ENCODE measurements at places on chromosomes 6 and 20. TPM values are rescaled to one million over a fixed set of nuclear protein-coding genes. Genes with fewer than 3 reads are reported as not detected.

The ESR1 gene
- total RNA-seq: 4.3 TPM

The MED23 gene
- total RNA-seq: 42.1 TPM

The RTF2 gene
- 80.4 TPM for total RNA-seq

The C20orf202 gene
- total RNA-seq: 1.7 TPM

The L3MBTL3 gene
- total RNA-seq: 25.0 TPM

The ZNF831 gene
- 4.0 TPM for total RNA-seq

The PGM3 gene
- 27.9 TPM for total RNA-seq

The PACRG gene
- total RNA-seq: 84.6 TPM

The CAGE1 gene
- 5.7 TPM for total RNA-seq
